Tracheal epithelial cell (primary cell): ENCODE measurements at places on chromosomes 4 and X. TPM values are rescaled to one million over a fixed set of nuclear protein-coding genes. Genes with fewer than 3 reads are reported as not detected.

The ZNF185 gene
- 74.7 and 178 TPM in 2 replicates for total RNA-seq

The HHIP gene
- 0.96 TPM in 1 of 2 replicates, not detected in the other for total RNA-seq

The XKRX gene
- total RNA-seq = 0.24 and 1.1 TPM in 2 replicates

The BRS3 gene
- total RNA-seq = not detected in 2 replicates

The DUSP9 gene
- total RNA-seq = 1.5 and 1.7 TPM in 2 replicates

The FGF13 gene
- 1.4 and 3.0 TPM in 2 replicates for total RNA-seq

The PARM1 gene
- total RNA-seq = under 0.01 and 0.21 TPM in 2 replicates

The SPANXN3 gene
- total RNA-seq = not detected in 2 replicates

The CTSO gene
- total RNA-seq = 2.6 and 5.5 TPM in 2 replicates

The CT83 gene
- total RNA-seq = 1.1 TPM in 1 of 2 replicates, not detected in the other

The UBA1 gene
- 84.0 and 118 TPM in 2 replicates for total RNA-seq

The UNC5C gene
- under 0.01 TPM in 1 of 2 replicates, not detected in the other for total RNA-seq

The MAOB gene
- under 0.01 TPM in 2 replicates for total RNA-seq
